ENCODE measurements at places on chromosomes 12 and 14.

DNA sequence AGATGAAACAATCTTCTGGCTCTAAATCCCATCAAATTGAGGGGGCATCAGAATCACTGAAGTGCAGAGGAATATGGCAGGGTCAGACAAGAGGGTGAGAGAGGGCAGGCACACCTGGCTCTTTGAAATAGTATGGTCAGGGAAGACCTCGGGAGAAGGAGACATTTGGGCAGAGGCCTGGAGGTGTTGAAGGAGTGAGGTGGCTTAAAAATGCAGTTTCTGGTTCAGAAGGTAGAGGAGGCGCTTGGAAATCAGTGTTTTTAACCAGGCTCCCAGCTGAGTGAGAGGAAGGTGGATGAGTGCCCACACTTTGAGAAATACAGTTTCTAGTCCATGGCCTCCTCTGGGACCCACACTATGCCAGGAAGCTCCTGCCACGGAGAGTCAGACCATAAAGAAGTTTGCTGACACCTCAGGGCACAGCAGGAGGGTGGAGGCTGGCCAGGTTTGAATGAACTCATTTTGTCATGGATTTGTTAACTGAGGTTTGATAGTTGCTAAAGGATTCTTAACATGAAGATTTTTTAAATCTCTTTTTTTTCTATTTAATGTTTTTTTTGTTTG, 20.1 kb downstream of the NID2 start:
- no peak for DNase-seq

GRCh38 chr12:78918268-78918667, 53.7 kb downstream of the SYT1 start:
- DNase-seq = no peak

- no peak for DNase-seq
These were observed 53.9 kb upstream of the DCD start for GRCh38 chr12:54701940-54702592.

DNA sequence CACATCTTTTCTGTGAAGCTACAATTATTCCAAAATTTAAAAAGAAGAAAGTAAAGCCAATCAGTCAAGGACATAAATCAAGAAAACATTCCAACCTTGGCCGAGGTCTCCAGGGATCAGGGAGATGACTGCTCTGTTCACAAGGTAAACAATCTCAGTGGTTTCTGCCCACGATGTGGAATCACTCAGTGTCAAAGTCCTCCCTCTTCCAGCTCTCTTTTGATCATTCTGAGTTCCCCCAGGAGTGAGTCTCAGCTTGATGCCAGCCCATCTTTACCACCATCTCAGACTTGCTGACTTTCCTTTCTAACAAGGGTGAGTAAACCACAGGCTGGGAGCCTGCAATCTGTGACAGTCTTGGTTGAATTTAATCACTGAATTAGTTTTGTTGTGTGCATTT, 4.8 kb upstream of the SERPINA9 start:
- DNase-seq = no peak

DNA sequence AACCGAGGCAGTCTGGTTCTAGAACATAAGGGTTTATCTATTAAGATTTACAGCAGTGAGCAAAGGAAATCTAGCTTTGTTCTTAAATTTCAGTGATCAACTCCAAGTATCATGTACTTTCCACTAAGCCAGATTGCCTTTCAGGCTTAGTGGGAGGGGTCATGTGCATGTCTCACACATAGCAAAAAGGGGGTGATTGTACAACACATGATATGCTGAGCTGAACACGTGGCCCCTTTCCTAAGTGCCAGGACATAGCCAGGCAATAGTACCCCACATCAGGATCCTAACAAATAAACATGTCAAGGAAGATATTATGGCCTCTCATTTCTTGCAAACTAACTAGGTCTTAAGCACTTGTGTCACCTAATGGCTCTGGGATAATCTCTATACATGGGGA, 347.2 kb downstream of the C12orf75 start:
- DNase-seq = no peak

DNA sequence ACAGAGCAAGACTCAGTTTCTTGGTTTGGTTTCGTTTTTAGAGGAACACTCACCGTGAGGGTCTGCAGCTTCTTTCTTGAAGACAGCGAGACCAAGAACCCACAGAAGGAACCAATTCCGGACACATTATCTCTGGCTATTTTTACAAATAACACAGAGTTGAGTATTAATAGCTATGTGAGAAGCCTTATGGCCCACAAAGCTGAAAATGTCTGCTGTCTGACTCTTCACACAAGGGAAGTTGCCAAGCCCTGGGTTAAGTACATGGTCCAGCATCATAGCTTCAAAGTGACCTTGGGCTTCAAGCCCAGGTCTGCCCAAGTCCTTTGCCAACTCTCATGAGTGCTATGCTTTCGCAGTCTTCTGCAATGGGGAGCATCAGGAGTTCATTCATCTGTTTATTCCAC, 2.6 kb upstream of the LGMN start:
- DNase-seq = no peak

GRCh38 chr12:113858841-113859386, 107.2 kb downstream of the RBM19 start:
- no peak for DNase-seq

DNA sequence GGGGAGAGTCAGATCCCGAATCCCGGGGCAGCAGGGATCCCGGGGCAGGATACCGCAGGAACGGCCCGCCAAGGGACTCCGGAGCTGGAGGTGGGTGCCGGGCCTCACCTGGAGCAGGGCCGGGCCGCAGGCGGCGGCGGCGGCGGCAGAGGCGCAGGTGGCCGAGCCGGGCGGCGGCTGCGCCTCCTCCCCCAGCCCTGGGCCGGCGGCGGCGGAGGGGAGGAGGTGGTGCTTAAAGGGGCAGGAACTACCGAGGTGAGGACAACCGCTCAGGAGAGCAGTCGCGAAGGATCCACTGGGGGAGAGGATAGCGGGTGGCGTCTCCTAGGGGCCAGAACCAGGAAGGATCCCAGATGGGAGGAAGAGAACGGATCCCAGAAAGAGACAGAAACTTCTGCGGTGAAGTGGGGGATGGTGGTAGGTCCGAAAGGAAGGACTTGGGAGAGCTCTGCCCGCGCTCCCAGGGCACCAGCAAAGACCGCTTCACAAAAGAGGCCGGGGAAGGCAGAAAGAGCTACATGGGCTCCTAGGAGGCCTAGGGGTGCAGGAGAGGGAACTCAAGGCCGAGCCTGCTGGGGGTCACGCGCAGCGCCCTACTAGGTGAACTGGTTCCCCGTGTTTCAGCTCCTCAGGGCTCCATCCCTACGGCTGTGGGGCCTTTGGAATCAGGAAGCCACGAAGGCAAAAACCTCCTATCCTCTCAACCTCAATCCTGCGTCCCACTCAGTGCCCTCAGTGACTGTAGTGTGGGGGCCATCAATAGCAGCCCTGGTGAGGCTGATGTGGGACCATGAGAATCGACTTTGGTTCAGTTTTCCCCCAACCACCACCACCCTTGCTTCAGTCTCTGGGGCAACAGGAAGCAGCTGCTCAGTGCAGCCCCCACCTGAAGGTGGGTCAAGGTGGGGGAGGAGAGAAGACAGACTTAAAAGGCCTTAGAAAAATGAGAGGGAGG, 5.0 kb upstream of the BAZ2A start:
- no peak for DNase-seq

DNA sequence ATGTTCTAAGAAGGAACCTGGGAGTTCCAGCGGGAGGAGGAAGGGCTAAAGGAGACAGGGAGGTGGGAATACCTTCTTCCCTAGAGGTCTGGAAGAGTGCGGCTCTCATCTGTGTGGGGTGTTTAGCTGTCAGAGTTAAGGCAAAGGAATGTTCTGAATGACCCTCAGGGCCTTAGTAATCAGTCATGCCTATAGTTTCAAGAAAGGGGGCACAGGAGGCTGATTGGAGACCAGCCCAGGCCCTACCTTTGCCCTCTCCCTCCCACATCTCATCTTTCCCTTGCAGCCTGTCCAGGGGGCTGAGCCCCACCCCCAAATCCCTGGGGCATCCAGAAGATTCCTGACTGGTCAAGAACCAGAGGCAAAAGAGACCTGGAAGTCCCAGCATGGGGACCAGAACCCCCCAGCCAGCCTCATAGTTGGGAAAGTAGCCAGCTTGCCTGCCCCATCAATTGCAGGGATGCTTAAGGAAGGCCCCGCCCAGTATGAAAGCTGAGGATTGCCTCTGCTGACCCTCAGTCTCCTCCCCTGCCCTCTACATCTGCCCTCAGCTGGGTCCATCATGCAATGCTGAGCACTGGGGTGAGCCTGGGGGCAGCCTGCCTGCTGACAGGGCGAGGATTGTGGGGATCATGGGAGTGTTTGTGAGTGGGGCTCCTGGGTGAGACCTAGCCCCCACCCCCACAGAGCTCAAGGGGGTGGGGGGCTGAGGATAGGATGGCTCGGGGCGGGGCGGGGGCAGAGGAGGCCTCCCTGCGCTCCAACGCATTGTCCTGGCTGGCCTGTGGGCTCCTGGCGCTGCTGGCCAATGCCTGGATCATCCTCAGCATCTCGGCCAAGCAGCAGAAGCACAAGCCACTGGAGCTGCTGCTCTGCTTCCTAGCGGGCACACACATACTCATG, 1.8 kb downstream of the GPR162 start:
- DNase-seq = no peak

- no peak for DNase-seq
These were observed 3.7 kb downstream of the SUSD6 start for GRCh38 chr14:69615121-69615495.

DNA sequence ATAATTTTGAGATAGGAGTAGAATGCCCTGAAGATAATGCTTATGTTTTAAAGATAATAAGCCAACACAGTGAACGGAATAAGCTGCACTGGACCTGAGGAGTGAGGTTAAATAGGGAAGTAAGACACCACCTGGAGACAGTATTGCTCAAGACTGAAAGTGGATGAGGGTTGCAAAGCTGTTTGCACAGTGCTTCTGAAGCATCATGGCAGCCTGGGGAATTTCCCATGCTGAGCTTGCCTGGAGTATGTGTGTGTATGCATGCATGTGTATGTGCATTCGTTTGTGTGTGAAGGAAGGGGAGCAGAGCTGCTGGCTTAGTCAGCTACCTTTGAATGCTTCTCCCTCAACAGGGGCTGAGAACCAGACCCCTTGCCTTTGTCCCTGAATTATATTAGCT, 35.8 kb downstream of the BHLHE41 start:
- DNase-seq = no peak

DNA sequence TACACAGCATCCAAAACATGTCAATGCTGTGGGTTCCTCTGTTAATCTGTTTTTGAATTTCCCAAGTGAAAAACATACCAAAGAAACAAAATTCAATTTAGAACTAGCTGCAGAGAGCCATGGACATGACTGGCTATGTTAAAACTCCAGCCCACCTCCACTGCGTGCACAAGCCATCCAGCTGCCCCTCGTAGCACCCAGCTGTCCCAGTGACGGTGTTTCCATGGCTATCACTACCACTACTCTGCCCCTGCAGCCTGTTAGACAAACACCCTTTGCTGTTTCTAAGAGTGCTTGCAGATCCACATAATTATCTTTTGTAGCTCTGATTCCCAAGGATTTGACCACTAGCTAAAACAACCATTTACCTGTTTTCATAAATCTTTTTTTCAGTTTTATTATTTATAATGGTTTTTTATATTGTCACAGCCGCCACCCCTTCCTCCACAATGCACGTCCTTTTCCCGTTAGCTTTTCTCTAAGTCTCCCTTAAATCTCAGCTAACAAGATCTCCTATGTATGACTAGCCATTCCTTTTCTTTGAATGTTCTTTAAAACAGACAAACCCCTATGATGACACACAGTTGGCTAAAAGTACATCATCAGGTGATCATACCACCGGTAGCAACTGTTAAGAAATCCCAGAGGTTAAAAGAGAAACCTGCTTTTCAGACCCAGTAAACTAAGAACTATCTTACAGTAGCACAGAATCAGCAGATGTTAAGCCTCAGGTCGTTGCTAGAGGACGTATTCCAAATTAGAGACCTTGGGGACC, 37.8 kb upstream of the NAA30 start:
- DNase-seq = no peak

- DNase-seq = no peak
These were observed 40.0 kb upstream of the CAPRIN2 start for GRCh38 chr12:30794591-30795409.

DNA sequence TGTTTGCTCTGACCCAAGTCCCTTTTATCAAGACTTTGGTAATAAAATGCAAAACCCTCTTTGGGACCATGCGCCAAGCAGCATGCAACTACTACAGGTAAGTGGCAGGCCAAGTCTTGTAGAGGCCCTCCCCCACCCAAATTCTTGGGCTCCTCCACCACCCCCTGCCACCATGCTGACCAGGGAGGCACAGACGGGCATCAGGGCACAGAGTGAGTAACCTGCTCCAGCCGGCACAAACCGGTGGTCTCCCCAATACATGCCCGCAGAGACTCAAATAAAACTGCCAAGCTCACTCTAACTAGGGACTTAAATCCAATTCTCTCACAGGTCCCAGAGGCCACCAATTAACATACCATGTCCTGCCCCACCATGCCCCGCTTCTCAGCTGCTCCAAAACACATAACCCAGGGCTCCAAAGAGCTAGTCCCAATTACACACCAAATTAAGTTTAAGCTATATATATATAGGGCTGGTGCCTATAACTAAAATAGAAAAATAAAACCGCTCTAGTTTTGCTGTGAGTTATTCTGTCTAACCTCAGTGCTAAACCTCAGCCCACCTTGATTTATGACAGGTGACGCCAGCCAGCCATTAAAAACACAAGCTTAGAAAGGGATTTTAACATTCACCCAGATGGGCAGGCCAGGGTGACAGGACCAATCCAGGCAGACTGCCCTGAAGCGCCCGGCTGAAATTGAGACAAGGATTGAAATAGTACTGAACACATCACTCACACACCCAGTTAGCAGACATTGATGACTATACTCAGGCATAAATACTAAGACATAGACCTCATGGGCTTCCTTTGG, 81.0 kb downstream of the CLMN start:
- no peak for DNase-seq

GRCh38 chr12:76455582-76456345, 103.8 kb downstream of the OSBPL8 start:
- no peak for DNase-seq

GRCh38 chr14:27056586-27056985, 458.8 kb upstream of the NOVA1 start:
- DNase-seq = no peak

DNA sequence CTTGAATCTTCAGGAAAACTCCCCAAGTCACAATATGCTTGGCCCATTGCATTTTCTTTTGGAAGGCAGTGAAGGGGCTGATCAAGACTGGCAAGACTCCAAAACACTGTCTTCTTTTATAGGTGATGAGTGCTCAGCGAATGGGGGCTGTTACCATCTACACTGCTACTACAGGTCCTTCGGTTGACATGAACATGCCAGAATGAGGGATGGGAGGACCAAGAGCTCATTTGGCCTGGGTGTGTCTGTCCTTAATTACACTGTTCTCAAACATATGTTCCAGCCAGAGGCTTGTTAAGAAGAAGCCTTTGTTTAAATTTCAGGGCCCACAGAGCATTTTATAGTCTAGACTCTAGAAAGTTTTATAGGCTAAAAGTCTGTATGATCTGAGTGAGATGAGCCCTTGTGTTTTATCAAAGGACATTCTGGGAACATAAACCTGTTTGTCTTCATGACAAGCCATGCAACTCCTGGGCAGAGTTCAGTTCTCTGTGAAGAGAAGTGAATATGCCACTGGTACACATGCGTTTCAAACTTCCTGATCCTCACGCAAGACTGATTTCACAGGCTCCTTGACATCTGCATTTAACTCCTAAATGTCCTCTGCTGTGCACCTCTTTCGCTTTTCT, 4.7 kb upstream of the FAM234B start:
- no peak for DNase-seq

Data from stimulated activated CD4-positive, alpha-beta T cell treated with anti-CD3 and anti-CD28 coated beads, Interleukin-1b, Interleukin-23, amount 100 ng/mL, for 1 hour (primary cell).